ENCODE measurements at places on chromosomes 12 and 14.

GRCh38 chr12:115267464-115267863, 583.5 kb upstream of the TBX3 start:
- DNase-seq = no peak

DNA sequence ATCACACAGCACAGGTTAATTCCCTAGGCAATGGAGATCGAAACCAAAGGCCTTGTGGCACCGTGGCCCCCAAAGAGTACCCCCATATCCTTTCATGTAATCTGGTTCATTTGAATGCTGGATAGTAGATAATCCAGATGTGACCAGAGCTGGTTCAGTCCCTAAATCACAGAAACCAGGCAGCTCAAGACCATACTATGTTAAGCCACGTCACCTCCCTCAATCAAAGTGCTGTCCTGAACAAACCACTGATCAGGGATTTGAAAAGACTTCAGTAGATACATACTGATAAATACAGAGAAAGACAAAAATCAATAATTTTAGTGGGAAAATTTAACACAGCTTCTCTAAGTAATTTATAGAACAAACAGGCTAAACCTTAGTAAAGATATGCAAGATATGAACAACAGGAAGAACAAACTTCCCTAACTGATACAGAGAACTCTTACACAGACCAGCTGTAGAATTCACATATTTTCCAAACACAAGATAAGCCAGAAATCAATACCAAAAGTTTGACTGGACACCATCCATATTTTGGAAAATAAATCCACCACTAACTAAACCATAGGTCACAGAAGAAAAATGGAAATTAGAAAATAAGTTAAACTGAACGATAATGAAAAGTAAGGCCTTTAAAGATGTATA, 67.1 kb downstream of the BCAT1 start:
- DNase-seq = no peak

- DNase-seq = no peak
Observed at GRCh38 chr12:75862692-75863471, 168.7 kb downstream of the PHLDA1 start.

GRCh38 chr14:88168498-88169165, 154.4 kb downstream of the KCNK10 start:
- peak; percentile 30 for DNase-seq

DNA sequence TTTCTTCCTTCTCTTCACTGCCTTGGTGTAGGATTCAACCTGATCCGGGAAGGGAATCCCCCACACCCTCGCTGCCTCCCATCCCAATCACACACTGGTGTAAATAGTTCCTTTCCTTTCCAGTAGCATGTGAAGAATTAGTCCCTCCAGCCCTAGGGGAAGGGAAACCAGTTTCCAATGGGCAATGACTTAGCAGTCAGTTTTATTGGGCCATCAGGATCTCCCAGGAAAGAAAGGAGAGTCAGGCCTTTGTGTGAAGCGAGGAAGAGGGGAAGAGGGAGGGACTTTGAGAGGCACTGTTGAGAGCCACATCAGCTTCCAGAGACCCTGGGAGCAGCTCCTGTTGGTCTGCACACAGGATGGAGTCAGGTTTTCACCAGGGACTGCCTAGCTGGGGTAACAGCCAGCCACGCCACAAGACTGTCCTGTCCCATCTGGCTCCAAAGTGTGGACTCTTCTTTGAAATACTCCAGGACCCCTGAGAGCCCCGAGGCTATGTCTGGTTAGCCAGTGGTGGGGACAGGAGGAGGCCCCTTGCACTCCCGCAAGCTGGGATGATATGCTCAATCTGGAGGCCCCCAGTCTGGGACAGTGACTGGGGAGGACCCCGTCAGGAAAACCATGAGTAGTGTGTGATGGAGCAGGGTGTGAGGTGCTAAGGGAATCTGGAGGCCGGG, 27.9 kb downstream of the MOAP1 start:
- no peak for DNase-seq

DNA sequence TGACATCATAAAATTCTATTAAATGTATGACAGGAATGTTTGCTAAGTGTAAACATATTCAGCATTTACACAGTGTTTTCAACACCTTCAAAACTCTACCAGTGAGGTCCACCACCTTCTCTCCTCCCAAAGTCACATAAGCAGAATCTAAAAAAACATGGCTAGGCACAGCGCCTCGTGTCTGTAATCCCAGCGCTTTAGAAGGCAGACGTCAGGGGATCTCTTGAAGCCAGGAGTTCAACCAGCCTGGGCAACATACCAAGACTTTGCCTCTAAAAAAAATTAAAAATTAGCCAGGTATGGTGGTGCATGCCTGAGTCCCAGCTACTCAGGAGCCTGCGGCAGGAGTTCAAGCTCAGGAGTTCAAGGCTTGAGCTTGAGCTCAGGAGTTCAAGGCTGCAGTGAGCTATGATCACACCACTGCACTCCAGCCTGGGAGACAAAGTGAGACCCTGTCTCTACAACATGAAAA, 30.0 kb downstream of the NUMB start:
- DNase-seq = no peak

DNA sequence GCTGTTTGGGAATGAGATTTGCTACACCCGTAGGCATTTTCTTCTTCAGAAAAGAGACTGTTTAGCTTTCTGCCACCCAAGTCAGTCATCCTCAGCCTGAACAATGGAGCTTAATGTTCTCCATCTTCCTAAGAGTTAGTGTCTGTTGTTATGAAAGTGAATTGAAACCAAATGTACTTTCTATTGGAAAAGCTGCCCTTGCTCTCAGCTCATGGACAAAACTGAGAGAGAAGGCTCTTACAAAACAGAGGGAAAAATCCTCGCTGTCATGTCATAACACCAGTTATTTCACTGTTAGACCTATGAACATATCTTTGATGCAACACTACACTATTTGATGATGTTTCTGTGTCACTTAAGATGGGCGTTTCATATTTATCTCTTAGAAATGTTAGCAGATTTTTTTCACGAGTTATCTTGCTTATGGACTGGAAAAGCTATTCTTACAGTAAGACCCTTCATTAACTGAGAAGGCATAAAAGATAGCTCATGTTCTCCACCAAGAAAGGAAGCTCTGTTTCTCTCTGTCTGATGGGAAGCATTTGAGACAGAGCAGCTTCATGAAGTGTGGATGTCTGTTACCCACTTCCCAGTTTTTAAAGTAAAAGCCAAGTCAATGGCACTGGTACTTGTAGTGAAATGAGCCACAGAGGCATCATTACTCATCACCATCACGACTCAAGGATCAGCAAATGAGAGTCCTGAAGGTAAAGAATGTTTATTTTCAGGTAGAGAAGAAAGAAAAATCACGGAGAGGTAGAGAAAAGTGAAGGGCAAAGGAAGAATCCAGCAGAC, 483.9 kb downstream of the ZFP36L1 start:
- no peak for DNase-seq

GRCh38 chr14:36661506-36662257, at the start of gene PAX9:
TSS of gene PAX9 (plus strand) at chr14:36661860. CDS start at chr14:36662090, 230 bp downstream.
- no peak for DNase-seq

GRCh38 chr12:69430942-69431590, 39.1 kb upstream of the FRS2 start:
- DNase-seq = no peak

DNA sequence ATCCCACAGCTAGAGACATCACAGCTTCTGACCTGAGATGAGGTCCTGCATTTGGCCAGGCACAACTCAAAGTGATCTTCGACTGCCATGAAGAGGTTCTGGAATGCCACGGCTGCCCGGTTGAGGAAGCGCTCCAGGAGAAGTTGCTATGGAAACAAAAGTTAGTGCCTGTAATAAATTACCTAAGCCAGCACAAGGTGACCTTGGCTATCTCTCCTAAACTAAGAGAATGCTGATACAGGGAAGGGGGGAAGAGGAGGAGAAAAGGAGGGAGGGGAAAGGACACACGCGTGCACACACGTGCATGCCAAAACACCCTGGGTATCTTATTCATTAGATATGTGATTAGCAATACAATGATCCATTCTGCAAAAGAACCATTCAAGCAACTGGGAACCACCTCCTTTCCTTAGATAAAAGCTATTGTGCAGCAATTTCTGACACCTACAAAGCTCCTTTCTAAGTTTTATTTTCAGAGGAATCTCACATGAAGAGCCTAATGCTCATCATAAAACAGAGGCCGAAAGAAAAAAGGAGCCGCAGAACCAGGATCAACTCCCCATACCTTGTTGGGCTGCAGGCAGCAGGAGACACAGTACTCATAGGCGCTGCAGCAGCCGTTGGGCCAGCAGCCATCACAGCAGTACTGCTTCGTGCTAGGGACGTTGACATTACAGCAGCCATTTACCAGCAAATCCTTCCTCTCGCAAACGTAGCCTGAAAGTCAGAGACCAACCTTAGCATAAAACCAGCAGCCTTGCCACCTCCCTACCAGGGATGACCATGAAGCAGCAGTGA, 17.9 kb downstream of the SPRING1 start:
- no peak for DNase-seq

DNA sequence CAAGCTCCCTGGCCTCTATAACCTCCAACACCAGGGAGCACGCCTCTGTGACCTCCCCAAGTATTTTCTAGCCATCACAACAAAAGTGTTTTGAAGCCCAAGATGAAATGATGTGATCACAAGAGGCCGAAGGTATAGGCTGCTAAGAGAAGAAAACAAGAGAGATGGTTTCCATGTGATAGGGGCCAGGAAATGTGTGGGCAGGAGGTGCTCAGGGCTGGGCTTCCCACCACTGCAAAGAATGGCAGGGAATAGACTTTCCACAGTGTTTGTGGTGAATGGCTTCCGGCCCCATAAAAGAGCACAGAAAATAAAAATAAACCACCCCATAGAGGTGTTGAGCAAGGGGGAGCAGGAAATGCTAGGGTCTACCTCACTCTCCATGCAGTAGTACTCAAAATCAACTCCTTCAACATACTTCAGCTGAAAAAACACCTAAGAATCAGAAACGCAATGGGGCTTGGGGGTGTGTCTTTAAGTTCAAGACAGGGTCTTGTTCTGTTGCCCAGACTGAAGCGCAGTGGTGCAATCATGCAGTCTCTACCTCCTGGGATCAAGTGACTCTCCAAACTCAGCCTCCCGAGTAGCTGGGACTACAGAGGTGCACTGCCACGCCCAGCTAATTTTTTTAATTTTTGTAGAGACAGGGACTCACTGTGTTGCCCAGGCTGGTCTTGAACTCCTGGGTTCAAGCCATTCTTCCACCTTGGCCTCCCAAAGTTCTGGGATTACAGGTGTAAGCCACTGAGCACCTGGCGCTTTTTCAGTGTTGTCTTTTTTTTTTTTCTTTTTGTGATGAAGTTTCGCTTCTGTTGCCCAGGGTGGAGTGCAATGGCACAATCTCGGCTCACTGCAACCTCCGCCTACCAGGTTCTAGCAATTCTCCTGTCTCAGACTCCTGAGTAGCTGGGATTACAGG, 27.1 kb downstream of the DAD1 start:
- DNase-seq = peak; percentile 77

DNA sequence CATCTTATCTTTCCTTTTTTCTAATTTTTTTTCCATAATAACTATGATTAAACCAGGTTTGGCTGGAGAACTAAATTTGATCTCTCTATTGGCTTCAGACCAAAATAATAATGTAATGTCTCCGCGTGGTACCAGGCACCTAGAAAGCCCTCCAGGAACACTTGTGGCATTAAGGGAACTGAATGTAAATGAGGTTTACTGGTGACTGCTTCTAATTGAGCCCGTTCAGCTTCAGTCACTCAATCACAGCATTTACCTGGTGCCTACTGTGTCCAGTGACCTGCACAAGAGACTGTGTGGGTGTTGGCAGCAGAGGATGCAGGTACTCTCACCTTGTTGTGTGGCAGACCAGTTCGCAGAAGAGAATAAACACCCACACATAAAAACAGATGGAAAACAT, 302.5 kb downstream of the DPF3 start:
- DNase-seq = no peak

All from effector memory CD4-positive, alpha-beta T cell (primary cell).